Stimulated activated CD8-positive, alpha-beta memory T cell treated with anti-CD3 and anti-CD28 coated beads, Interleukin-15, amount 100 ng/mL, for 1 hour (primary cell): ENCODE measurements at places on chromosomes 5 and 9.

GRCh38 chr5:57778501-57779091 is 296.0 kb upstream of the ACTBL2 start:
- DNase-seq: no peak

GRCh38 chr9:136826703-136827582 is 15.3 kb upstream of the AJM1 start:
- DNase-seq: no peak

- no peak for DNase-seq
Observed at GRCh38 chr9:18791074-18791473, 241.9 kb downstream of the SAXO1 start.

GRCh38 chr5:117945258-117945657 is 1043.1 kb downstream of the DTWD2 start:
- DNase-seq: no peak

DNA sequence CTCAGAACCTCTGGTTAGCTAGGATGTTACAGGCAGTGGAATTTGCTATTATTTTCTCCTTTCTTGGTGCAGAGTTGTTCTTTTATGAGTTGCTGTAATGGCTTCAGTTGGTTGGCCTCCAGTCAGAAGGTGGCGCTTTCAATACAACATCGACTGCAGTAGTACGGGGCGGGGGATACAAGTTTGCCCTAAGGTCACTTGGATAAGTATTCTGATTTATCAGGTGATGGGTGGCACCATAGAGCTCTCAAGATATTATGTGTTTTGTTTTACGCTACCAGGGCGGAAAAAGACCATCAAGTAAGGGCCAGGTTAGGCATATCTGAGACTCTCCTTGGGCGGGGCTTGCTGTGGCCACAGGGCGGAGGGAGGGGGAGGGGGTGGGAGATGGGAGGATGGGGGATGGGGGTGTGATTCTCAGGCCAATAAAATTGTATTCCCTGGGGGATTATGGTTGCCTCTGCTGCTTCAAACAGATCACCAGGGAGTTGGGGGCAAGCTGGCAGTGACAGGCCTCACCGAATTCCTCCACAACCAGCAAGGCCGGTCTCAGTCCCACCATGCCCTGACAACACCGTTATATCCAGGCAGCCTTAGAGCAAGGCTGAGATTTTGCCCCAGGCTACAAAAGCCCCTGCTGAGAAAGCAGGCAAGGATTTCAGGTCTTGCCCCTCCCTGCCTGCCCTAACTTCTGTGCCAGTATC is 15.9 kb upstream of the RNF38 start:
- DNase-seq: no peak

GRCh38 chr9:77084094-77084493 is 64.6 kb downstream of the FOXB2 start:
- DNase-seq: no peak

DNA sequence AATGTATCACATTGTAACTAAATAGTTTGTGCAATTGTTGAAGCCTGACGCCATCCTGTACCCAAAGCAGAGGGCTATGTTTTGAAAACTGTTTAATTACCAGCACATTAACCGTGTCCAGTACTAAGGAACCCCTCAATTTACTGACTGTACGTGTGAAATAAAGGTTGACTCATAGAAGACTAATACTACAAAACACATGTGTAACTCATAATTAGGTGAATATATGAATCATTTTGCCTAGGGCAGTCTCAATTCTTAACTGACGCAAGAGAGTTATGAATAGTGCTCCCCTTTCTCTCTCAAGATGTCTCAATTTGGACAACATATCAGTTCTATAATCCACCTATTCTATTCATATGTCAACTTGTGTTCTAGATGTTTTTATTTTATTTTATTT is 558.4 kb downstream of the PRDM9 start:
- DNase-seq: no peak

DNA sequence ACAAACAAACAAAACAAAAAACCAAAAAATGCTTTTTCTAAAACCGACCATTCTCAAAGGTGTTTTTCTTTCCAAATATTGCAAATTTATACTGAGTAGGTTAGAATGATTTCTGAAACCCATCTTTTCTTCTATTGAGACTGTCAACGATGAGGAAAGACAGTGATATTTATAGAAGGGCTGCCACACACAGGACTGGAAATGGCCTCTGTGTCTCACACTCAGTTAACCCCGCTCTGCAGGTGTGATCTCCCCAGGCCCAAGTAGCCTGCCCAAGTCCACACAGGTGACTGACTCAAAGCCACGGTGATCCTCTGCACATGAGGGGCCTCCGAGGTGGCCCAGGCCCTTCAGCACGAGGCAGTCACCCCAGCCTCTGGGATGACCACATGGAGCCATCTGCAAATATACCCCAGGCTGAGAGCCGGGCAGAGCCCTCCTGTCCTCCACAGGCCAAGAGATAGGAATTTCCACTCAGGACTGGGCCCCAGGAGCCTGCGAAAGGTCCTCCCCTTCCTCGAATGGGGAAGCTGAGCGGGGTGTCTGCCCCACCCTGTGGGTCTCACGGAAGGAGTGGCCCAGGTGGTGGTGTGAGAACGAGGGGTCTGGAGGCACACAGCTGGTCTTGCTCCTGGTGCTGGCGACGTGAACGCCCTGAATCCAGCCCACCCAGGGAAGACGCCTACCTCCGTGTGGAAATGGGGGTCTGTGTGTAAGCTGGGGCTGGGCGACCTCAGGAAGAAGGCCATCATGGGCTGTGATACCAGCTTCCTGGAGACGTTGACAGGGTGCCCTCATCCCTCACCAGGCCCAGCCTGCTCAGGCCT is 53.0 kb upstream of the PHYKPL start:
- DNase-seq: no peak

- no peak for DNase-seq
Observed at GRCh38 chr9:116153765-116154333, at the start of gene PAPPA. Gene PAPPA (plus strand): TSS chr9:116153791. CDS start chr9:116154173, 382 bp downstream.

- no peak for DNase-seq
Observed at GRCh38 chr5:99331061-99331460, 402.3 kb upstream of the CHD1 start.

DNA sequence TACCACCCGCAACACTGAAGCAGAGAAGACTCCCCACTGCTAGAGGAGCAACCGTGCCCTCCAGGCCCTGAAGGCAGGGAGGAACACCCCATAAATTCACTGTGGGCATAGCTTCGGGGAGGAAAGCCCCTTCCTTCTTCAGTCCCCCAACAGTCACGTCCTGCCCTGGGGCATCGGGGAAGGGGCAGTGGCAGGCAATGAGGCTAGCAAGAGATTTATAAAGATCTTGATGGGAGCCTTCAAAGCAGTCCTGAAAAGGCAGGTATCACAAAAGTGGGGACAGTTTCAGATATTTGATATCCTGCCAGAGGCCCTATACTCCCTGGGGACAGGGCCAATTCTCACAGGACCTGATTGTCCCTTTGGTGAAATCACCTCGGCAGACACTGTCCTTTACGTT is 16.9 kb upstream of the TRIM14 start:
- DNase-seq: no peak

DNA sequence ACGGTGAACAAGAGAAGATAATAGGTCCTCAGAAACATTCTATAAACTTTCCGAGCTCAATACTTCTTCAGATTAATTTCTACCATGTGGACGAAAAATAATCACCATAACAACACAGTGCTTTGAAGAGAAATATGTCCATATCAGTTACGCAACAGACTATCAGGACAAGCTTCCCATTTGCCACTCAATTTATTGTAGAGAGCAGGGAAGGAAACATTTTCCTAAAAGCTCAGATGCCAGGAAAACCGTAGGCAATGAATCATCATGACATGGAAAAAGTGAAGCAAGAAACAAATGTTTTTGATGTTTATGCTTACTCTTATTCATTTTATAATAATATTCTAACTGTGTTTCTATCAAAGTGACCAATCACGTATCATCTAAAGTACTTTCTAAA is 87.6 kb downstream of the S1PR3 start:
- DNase-seq: no peak

DNA sequence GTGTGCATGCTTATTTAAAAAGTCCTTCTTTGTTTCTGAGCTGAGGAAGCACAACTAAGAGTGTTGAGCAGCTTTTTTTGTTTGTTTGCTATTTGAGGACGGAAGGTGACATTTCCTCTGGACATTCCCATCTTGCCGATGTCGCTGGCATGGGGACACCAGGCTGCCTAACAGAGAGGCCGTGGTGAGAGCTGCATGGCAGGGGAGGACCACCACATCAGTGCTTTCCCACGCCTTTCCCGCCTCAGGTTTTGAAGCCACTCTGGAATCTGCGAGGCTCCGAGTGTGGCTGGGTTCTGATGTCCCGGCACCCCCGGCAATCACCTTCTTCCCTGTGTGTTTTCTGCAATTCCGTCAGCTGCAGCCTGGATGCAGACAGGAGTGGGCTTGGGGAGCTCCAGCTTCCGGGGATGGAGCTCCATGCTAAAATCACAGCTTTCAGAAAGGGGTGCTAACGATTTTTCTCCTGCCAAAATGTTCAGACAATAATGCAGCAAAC is 259.8 kb upstream of the IRX4 start:
- DNase-seq: no peak

DNA sequence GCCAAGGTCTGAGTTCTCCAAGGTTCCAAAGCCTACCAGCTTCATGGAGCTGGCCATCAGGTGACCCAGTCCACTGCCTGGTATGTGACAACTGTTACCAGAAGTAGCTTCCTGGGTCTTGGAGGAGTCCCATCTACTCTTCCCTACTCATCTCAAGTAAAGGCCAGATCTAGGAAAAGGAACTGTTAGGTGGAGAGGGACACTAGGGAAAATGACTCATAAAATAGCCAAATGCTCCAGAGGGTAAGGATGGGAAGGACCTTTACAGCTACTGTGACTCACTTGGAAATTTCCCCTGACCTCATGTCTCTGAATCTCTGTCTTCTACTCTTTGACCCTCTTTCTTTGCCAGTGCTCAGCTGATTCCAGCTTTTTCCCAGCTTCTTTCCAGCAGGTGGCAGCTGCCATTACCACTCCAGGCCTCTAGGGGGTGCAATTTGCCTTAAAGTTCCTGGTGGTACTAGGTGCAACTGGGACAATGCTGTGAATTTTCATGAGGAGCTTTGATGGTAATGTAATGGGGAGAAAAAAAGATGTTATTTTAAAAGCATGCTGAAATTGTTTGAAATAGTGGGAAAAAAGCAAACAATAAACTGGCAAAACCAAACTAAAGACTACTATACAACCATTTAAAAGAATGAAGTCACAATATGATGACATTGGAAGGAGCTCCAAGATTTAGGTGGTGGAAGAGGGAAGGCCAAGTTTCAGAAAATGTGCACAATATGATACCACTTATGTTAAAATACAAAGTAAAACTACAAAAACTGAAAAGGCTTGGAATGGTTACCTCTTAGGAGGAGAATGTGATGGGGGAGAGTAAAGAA is 27.1 kb upstream of the MYORG start:
- DNase-seq: peak; percentile 21

DNA sequence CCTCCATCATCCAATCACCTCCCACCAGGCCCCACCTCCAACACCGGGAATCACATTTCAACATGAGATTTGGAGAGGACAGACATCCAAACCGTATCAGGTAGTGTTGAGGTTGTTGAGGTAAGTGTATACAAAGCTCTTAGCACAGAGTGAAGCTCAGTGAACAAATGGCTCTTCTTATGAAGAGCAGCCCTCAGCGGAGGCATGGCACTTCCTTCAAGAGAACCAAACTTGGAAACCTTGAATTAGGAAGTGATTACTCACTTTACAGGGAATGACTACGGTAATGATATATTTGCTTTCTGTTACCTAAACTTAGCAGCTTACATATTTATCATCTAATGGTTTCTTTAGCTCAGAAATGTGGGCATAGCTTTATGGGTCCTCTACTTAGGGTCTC is 92.8 kb downstream of the IQGAP2 start:
- no peak for DNase-seq

DNA sequence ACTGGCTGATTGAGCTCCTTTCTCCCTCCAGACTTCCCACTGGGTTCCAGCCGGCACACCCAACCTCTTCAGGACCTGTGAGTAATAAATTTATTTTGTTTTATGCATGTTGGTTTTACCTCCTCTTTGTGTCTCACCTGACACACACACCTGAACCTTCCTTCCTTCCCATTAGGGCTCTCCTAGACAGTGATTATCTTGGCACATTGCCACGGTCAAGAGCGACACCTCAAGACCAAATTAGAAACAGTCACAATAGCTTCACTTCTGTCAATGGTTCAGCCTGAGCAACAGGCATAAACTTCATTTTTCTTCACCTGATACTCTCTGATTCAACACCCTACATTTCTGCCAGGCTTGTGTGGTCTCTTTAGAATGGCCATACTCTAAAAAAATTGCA is 296.3 kb upstream of the SMARCA2 start:
- DNase-seq: no peak

GRCh38 chr5:374631-375335 is 53.3 kb downstream of the AHRR start:
- DNase-seq: no peak

GRCh38 chr5:139575751-139576150 is 14.6 kb downstream of the UBE2D2 start:
- DNase-seq: no peak

DNA sequence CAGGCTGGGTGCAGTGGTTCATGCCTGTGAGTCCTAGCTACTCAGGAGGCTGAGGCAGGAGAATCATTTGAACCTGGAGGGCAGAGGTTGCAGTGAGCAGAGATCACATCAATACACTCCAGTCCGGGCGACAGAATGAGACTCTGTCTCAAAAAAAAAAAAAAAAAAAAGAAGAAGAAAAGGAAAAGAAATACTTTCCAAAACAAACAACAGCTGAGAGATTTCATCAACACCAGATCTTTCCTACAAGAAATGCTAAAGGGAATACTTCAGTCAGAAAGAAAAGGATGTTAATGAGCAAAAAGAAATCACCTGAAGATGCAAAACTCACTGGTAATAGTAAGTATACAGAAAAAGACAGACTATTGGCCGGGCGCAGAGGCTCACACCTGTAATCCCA is 8.4 kb downstream of the CCIN start:
- DNase-seq: no peak

GRCh38 chr5:170114271-170114670 is 8.6 kb downstream of the FOXI1 start:
- no peak for DNase-seq

GRCh38 chr9:124869986-124870560 is 8.1 kb downstream of the ARPC5L start:
- peak; percentile 62 for DNase-seq

DNA sequence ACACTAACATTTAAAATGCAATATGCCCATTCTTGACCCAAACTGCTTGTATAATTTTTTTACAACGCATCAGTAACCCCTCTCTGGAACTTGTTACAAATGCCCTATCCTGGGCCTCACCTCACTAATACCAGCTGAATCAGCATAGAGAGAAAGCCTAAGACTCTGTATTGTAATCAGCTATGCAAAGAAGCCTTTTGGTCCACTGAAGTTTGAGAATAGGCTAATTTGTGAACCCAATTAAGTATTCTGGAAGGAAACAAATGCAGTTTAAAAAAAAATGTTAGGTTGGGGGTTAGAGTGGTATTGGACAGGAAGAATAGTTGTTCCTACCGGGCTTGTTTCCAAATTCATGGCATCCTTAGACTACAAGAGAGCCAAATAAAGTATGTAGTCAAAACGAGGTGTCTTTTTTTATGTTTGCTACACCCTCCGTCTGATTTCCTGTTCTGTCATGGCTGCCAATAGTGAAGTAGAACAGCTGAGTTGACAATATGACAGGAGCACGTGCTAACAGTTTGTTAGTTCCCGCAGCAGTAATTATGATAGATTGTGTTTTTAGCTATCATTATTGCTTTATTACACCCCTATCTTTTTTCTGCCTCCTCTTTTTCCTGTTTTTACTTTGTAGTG is 1048.7 kb upstream of the NUDT12 start:
- no peak for DNase-seq
